Activated CD4-positive, alpha-beta T cell treated with anti-CD3 and anti-CD28 coated beads, Interleukin-2, amount 50 U/mL, for 4 hours (primary cell): ENCODE measurements at places on chromosomes 4 and X.

DNA sequence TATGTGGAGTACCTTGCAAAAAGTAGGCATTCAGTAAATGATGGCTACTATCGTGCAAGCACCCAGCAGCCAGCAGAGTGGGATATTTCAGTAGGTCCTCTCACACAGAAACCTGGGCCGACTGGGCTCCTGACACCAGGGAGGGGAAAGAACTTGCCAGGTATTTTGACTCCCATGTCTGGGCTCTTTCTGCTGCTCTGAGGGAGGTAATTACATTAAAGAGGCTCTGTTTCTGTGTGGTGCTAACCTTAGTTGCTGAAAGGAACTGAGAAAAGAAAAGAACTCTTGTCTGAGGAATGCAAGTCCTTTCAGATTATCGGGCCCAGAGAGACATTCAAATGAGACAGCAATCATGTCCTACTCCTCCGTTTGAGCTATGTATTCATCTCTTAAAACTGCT lies 175.8 kb upstream of the MTMR8 start:
- DNase-seq = no peak

DNA sequence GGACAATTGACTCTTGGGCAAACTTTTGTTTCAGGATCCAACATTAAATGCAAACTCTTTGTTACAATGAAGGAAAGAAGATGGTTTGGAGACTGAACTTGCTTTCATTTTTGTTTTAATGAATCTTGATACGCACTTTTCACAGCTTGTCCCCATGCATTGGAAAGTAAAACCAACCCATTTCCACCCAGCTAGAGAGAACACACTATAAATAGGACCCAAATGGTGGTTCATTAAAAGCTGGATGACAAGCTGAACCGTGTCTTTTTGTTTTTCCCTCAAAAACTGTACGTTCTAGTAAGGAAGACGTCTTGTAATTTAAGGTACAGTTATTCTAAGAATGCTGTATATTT lies 95.3 kb upstream of the EGFL6 start:
- DNase-seq = no peak

- DNase-seq = no peak
Observed at GRCh38 chr4:107801766-107802211, 22.9 kb upstream of the SGMS2 start.

- DNase-seq = no peak
Observed at GRCh38 chr4:80270321-80270720, 3.9 kb downstream of the FGF5 start.

DNA sequence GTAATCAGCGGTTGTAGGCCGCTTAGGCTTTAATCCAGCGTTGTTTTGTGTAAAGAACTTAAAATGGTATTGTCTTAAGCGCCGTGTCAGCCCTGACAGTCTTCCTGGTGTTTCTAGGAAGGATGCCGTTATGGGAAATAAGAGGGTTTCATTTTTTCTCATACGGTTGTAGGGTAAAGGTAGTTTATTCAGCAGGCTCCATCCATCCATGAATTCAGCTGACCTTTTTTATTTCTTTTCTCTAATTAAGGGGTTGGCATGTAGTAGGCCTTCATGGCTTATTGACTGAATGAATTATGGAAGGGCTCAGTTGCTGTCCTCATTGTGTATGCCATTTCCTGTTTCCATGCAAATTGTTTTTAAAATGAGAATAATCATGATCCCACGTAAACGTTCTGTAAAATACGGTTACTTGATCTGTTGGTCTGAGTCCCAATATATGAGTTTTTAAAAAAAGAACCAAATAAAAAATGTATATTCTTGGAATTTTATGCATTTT lies 693 bp downstream of the OCIAD1 start:
- no peak for DNase-seq

- DNase-seq = peak; percentile 67
Observed at GRCh38 chr4:98663226-98664006, 5.0 kb upstream of the TSPAN5 start.

- DNase-seq = no peak
Observed at GRCh38 chr4:92060333-92060732, 243.4 kb upstream of the GRID2 start.

DNA sequence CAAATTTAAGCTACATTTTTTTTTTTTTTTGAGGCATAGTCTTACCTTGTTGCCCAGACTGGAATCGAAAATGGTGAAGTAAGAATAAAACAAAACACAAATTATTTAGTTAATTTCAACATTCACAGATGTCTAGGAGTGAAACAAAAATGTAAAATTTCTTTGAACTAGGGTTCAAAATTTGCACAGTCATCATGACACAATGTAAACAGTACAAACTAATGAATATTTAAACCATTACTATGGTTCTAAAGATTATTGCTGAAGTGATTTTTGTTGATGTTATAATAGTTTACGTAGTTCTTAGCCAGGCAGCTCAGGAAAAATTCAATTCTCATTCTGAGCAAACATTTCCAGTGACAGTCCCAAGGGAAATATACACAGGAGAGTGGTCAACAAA lies 633.1 kb downstream of the GRXCR1 start:
- DNase-seq = no peak

- DNase-seq = no peak
Observed at GRCh38 chr4:5988086-5988845, 30.0 kb downstream of the C4orf50 start.

GRCh38 chr4:73631565-73632226 lies 11.5 kb upstream of the RASSF6 start:
- no peak for DNase-seq

- no peak for DNase-seq
Observed at GRCh38 chrX:74527350-74527749, 87.1 kb downstream of the RLIM start.

DNA sequence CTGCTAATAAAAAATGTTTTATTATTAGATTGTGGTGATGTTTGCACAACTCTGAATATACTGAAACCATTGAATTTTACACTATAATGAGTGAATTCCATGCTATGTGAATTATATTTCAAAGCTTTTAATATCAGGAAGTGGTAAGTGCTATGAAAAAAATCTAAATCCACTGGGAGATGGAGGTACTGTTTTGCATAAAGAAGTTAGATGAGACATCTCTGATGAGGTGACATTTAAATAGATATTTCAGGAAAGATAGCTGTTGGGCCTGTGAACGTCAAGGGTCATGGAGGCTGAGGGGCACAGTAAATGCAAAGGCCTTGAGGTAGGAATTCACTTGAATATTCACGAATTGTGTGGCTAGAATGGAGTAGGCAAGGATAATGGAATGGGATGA lies 12.3 kb downstream of the DCUN1D4 start:
- DNase-seq = no peak

DNA sequence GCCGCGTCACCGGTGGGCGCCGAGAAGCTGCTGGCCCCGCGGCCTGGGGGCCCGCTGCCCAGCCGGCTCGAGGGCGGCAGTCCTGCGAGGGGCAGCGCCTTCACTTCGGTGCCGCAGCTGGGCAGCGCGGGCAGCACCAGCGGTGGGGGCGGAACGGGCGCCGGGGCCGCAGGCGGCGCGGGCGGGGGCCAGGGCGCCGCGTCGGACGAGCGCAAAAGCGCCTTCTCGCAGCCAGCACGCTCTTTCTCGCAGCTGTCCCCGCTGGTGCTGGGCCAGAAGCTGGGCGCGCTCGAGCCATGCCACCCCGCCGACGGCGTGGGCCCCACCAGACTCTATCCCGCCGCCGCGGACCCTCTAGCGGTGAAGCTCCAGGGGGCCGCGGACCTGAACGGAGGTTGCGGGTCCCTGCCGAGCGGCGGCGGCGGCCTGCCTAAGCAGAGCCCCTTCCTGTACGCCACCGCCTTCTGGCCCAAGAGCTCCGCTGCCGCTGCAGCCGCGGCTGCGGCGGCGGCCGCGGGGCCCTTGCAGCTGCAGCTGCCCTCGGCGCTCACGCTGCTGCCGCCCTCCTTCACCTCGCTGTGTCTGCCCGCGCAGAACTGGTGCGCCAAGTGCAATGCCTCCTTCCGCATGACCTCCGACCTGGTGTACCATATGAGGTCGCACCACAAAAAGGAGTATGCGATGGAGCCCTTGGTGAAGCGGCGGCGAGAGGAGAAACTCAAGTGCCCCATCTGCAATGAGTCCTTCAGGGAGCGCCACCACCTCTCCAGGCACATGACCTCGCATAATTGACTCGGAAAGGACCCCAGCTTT lies 5.6 kb downstream of the PRDM8 start:
- DNase-seq = peak; percentile 46

- no peak for DNase-seq
Observed at GRCh38 chr4:4842476-4843441, 16.7 kb upstream of the MSX1 start.

GRCh38 chr4:80409809-80410208 lies 74.3 kb downstream of the CFAP299 start:
- DNase-seq = no peak

DNA sequence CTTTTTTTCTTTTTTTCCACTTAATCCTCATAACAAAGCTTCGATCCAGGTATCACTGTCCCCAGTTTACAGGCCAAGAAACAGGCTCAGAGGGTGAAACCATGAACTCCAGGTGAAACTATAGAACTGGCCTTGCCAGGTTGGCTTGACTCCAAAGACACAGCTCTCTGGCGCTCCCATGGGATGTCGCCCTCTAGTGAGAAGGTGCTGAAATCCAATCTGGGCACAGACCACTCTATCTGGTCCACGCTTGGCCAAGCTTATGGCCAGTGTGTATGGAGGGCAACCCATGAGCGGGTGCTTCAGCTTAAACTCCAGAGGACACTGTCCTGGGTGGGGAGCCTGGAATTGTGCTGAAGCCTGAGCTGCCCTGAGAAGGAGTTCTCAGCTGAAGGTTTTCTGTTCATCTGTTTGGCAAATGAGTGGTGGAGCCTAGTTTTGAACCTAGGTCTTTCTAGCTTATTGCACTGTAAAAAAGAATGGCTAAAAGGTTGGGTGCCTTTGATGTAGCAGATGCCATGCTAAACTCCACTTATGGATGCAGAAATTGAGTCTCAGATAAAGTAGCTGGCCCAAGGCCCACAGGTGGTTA lies 70.5 kb downstream of the SEL1L3 start:
- DNase-seq = no peak

- no peak for DNase-seq
Observed at GRCh38 chr4:127574643-127575042, 58.1 kb upstream of the INTU start.

- DNase-seq = no peak
Observed at GRCh38 chrX:118074196-118074595, 42.4 kb downstream of the KLHL13 start.

DNA sequence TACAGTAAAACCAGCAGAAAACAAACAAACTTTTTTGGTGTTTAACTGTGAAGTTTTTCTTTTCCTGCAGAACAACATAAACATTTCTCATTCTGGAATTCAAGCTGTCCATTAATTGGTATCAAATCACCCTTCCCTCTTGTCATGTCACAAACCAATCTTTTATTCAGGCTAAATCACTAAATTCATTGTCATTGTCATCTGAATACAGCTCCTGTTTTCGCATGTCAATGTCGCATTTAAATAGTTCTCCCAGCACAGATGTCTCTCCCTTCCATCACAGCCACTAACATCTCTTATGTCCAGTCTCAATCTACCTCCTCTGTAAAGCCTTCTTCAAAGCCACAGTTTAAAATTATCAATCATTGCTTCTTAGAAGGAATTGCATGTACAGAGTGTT lies 192.1 kb upstream of the PCDH10 start:
- DNase-seq = no peak

DNA sequence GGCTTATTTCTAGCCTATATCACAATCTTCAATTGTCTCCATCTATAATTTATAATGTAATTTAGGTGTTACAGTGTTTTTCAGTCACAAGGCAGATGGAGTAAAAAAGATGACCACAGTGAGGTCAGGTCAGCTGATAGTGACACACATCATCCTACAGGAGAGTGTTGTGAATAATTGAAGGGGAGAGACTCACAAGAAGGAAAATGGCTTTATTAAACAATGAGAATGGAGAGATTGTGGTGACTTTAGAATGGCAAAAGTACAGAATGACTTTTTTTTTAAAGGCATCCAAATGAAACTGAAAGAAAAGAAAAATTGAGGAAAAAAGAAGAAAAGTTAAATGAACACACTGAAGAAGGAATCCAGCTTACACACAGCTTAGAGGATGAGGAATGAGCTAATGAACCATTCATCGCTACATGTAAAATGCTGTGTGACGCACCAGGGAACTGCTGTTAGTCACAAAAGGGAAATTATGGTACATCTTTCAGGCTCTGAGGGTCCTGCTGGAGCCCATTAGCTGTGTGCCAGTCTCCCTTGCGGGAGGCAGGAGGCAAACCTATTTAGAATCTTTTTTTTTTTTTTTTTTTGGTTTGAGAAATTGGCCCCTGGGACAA lies 56.6 kb downstream of the SPRY1 start:
- no peak for DNase-seq

GRCh38 chrX:24257011-24257410 lies 56.9 kb downstream of the SUPT20HL2 start:
- no peak for DNase-seq

DNA sequence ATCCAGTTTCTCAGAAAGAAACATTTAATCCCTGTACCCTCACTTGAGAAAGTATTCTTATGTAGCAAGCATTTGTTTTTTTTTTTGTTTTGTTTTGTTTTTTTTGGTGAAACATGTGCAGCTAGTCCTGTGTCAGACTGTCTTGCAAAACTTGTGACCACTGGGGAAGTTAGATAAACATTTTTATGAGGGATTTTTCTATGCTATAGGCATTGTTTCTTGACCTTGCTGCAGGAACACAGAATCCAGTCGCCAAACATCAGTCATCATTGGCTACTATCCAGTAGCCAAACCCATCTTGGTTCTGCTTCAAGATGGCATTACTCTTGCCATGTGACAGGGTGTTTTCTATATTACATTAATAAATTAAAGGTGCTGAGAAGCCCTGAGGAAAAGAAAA lies 7.7 kb upstream of the MAPK10 start:
- DNase-seq = no peak

- DNase-seq = no peak
Observed at GRCh38 chrX:41759817-41760216, 35.8 kb downstream of the GPR82 start.

DNA sequence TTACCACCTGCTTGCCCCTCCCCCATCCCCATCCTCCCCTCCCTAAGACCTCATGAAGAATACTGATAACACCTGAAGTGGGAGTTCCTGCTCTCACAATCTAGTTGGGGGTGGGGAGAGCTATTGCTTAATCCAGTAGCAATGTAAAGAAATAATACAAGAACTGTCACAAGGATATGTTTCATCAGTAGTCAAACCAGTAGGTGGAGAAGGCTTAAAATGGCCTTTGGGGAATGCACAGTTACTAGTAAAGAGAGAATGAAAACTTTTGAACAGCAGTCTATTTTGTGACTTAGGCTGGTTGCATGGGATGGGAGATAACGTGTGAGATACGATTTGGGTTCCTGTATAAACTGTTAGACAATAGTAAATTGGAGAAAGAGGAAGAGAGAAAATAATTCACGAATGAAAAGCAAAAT lies 6.0 kb downstream of the GALNT7 start:
- no peak for DNase-seq

- DNase-seq = no peak
Observed at GRCh38 chr4:53618321-53618720, 27.0 kb upstream of the LNX1 start.

GRCh38 chrX:38937400-38937799 lies 136.1 kb downstream of the MID1IP1 start:
- DNase-seq = no peak

GRCh38 chr4:151569650-151570049 lies 160.7 kb downstream of the FHIP1A start:
- DNase-seq = no peak

- DNase-seq = no peak
Observed at GRCh38 chr4:102608190-102608589, 107.0 kb downstream of the NFKB1 start.

- DNase-seq = no peak
Observed at GRCh38 chr4:140877781-140878180, 121.6 kb upstream of the TBC1D9 start.

GRCh38 chr4:15130441-15130840 lies 128.2 kb downstream of the CPEB2 start:
- DNase-seq = no peak
